ENCODE measurements at places on chromosomes 6 and 20. TPM values are rescaled to one million over a fixed set of nuclear protein-coding genes. Genes with fewer than 3 reads are reported as not detected.

- peak; percentile 72 for DNase-seq
- H3K27me3 ChIP-seq, result no peaks in the 10 kb centered on the region
- H3K4me3 ChIP-seq, result peak overlapping the region; percentile 19
- H3K36me3 ChIP-seq, result no peaks in the 10 kb centered on the region
- H3K27ac ChIP-seq, result peak overlapping the region; percentile 80
Measured at GRCh38 chr6:129575378-129576118, 134.4 kb downstream of the ARHGAP18 start.

DNA sequence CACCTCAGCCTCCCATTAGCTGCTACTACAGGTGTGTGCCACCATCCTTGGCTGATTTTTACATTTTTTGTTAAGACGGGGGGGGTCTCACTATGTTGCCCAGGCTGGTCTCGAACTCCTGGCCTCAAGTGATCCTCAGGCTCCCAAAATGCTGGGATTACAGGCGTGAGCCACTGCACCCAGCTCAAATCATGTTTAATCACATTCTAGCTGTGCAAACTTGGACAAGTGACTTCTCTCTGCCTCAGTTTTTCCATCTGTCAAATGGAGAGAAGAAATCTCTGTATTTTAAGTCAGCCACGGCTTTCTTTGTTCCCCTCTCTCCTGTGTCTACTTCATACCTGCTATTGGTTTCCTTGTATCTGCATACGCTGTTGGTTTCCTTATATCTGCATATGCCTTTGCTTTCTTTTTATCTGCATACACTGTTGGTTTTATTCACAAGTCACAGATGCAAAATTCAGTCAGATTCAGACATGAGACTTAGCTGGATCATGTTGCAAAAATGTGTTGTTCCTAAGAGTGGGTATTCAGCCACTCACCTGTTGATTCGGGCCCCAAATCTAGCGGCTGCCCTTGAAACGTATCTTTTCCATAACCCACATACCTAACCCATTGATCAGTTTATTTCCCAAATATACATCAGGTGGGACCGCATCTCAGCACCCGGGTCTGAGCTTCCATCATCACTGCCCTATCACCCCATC, 30.2 kb downstream of the SULF2 start:
- no peak overlapping the region for H3K27ac ChIP-seq
- no peak overlapping the region for H3K4me3 ChIP-seq
- H3K4me1 ChIP-seq, result no peaks in the 10 kb centered on the region

GRCh38 chr6:129351807-129352206, 358.2 kb downstream of the ARHGAP18 start:
- no peak overlapping the region for H3K4me3 ChIP-seq
- H3K4me1 ChIP-seq, result peaks cover 11% of the 10 kb centered on the region
- H3K27ac ChIP-seq, result no peak overlapping the region
- DNase-seq, result peak; percentile 24

Gene DLK2
- not detected for total RNA-seq

Gene NMBR
- total RNA-seq, result not detected

Measured in endothelial cell of umbilical vein (primary cell).